ENCODE measurements at places on chromosomes 3 and 15.

DNA sequence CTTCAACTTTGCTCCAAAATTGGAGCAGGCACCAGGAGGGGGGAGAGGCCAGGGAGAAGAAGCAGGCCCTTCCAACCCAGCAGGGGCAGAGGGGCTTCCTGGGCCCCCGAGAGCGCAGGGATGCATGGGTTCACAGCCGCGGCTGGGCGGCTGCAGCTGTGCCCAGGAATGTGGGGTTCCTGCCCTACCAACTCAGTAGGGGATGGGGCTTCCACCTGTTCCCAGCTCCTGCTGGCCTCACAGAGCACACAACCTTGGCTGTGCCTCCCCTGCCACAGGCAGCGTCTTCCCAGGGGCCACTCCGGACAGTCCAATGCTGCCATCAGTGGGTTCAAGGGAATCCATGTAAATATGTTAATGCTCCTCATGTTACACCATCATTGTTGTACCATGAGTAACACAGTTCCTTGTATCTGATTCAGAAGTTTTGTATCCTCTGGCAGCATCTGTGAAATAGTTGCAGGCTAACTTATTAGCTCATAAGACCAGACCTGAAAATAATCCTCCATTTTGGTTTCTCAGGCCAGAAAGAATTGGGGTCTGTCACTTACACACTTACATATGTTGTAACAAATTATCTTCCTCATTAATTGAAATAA lies 12.1 kb upstream of the SIAH2 start:
- DNase-seq, result no peak

DNA sequence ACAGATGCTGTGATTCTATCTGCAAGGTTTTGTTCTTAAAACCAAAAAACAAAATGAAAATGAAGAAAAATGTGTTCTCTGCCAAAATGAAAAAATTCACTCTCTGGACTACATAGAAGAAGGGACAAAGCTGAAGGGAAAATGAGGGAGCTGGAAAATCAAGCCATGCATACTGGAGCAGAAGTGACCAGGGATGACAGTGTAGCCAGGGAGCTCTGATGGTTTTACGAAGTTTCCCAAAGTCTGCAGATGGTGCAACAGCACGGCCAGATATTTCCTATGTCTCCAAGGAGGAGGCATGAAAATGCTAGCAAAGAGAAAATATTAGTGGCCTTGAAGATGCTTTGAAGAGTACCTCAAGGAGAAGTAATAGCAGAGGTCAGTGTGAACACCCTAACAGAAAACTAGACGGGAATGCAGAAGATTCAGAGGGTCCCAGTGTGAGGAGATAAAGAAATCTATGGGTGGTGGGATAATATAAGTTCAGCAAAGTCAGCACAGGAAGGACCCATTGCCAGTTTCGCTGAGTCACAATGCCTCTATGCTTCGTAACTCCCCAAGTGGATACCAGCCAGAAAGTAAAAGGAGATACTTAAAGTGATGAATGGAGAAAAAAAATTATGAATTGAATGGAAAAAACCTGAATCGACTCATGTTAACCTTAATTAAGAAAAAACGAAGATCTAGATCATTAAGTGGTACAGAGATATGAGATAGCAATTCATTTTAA lies 39.0 kb upstream of the POMGNT2 start:
- DNase-seq, result no peak

- DNase-seq, result no peak
These were observed 122.0 kb downstream of the TFDP2 start for GRCh38 chr3:142027300-142027699.

DNA sequence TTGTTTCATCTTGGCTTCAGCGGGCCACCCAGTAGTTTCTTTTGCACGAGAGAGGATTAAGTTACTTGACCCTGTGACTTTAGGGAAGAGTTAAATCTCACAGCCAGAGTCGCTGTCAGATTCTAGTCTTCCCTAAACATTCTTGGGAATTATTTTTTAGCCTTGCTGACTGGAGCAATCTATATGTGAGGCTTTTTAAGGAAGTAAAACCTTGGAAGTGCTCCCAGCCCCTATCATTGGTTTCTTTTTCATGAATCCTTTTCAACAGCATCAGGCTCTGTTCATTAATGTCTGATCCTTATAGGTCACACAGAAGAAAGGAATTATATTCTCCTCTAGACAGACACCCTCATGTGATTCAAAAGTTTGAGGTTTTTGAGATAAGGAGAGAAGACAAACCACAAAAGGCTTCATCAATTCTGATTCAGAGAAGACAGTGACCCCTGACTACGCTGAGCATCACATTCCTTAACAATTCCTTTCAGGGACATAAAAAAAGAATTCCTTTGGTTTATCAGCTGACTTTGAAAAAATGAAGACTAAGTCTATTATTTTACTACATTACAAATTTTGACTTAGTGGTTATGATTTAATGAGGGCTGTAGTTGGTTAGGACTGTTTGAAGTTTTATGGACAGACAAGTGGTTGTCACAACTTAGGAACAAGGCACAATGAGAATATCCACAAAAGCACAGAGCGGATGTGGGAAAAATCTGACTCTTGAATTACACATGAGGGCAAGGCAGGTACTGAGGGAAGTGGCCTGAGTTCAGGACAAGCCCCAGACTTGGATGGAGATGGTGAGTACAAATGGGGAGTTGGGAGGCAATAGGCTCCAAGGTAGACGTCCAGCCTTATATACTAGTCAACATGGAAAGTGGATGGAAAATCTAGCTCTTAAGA lies 171.1 kb upstream of the STT3B start:
- no peak for DNase-seq

DNA sequence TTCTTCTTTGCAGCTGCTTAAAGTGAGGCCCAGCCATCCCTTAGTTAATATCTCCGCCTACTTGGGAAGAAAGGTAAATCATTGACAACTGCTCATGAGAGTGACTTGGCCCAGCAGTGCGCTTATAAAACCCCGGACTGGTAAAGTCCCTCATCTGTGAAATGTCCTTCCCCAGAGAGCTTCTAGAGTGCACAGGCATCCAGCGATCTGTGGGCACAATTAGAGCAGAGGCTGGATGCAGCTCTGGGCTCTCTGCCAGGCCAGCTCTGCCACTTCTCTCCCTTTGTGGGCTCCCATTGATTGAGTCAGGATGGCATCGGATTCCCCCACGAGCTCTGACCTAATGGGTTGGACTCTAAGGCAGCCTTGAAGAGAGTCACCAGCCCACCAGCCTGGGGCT lies 219.0 kb upstream of the LINGO1 start:
- DNase-seq, result no peak

DNA sequence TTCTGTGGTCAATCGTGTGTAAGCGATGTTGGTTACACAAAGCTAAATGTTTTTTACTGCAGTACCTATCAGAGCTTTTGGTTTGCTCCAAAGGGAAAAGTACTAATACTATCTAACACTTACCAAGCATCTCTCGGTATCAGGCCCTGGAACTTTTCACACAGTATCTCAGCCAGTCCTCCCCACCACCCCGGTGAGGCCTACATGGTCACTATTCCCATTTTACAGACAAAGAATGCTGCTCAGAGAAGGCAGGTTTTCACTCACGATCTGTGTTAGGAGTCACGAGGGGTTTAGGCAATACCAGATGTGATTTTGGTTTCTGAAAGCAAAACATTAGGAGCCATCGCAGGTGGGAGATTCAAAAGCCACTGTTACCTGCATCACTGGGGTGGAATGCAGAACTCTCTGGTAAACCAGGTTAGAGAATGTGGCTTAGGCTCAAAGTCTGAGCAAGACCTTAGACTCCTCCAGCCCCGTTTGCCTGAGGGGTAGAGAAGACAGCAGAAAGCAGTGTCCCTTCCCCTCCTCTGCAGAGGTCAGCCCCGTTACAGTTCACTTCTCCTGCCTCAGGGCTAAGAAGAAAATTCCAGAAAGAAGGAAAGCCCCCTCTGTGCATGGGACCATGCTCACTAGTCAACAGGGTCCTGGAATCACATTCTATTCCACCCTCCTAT lies 57.2 kb downstream of the XXYLT1 start:
- no peak for DNase-seq

- no peak for DNase-seq
These were observed 214.0 kb downstream of the EPHB1 start for GRCh38 chr3:135009014-135009413.

- DNase-seq, result no peak
These were observed 52.5 kb upstream of the ATP2C1 start for GRCh38 chr3:130841357-130841756.

DNA sequence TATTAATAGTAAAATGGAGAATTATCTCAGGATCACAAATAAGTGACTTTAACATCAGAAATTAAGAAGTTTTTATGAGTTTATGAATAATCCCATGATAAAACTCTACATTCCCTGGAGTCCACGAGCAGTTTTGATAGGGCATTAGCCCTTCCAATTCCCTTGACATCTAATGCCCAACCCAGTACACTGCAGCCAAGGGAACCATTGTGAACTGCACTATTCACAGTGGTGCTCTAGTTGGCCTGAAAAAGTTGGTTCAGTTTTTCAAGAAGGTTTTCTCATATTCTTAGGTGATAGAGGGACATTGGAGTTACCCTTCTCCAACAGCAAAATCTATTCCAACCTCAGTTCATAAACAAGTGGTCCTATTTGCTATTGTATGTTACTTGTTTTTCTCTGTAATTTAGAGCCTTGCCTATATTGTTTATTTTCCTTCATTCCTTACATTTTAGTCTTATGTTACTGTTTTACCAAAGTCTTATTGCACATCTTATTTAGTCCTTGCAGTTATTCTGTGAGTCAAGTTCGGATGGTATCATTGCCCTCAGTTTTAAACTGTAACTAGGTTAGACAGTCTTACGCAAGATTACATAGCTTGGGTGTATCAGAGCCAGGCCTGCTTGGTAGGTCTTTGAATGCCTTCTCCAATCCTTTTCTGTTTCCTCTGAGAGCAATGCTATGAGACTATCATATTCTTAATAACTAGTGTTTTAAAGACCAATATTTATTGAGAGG lies 57.9 kb upstream of the SAMMSON start:
- no peak for DNase-seq

DNA sequence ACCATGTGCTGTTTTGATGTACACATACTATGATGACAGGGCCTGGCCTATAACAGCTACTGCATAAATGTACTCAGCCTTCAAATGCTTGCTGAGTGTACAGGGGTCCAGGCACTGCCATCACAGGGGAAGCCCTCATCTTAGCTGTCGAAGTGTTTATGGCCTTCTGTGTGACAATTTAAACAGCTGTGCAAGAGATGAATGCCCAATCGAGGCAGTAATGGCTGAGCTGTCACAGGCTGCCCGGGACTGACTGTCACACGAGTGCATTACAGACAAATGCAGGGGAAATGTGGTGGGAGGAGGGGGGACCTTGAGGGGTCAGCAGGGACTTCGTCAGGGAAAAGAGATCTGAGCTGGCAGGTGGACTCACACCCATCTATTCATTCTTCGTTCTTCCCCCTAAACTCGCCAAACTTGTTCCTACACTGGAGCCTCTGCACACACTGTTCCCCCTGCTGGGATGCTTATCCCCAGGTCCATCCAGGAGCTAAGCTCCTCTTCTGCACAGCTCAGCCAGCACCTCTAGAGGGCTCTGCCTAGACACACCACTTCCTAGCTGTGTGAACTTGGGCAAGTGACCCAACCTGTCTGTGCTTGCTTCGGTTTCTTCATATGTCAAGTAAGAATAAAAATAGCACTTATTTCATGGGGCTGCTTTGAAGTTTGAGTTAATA lies 156.2 kb upstream of the IQSEC1 start:
- no peak for DNase-seq

DNA sequence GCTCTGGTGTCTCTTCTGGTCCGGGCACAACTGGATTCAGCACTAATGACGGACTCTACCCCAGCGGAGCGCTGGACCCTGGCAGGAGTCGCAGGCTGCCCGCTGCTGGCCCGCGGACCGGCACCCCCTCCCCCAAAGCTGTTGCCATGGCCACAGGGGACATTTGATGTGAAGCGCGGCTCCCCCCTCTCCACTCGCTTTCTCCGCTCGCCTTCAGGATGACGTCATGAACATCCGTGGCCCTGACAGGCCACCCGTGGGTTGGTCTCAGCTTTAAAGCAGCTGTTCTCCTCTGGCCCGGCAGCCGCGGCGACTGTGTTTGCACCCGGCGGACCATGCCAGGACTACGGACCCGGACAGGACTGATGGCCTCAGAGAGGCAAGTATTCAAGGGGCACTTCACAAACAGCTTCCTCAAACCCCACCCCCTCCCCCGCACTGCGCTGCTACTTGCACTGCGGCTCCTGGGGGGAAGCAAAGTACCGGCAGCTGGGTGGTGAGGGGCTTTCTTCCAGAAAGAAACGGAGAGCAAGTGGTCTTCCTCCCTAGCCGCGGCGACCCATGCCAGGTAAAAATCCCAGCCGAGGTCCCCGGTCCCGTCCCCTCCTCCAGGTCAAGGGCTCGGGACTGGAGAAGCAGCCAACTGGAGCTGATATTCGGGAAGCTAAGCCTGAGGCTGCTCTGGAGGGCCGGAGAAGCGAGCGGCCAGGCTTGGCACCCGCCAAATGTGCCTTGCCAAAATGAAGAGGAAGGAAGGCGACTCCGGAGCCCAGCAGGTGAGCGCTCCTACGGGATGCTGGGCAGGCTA lies 16.6 kb upstream of the AEN start:
- no peak for DNase-seq

DNA sequence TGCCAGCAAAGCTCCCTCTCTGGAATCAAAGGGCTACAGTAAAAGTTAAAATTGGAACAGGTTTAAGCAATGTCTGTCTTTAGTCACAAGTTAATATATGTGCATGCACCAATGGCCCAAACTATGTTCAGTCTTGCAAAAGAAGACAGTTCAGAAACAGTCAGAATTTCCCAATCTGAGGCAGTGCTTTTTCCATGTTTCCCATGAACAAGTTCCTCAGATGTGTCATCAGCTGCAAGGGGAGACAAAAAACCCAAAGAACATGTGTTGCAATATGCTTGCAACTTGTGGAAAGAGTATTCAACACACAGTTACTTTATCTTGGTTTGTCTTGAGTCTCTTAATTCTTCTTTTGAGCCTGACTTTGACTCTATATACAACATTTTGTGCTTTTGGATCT lies 148.4 kb downstream of the USP13 start:
- DNase-seq, result no peak

DNA sequence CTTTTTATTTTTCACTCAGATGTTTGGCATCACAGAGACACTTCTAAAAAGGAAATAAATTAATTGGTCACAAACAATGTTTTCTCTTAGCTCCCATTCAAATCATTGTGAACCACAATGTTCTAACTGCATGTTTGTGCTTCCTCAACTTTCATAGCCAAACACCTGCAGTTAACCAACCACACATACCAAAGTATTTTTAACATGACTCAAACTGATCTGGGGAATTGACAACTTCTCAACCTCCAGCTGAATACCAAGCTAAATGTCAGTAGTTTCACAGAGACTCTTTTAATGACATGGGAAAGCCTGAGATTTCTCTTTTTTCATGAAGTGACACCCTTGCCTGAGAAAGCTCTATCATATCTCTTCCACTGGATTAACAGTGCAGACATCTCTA lies 217.9 kb upstream of the MME start:
- no peak for DNase-seq

Measured in stimulated activated CD8-positive, alpha-beta memory T cell treated with anti-CD3 and anti-CD28 coated beads, Interleukin-4, amount 100 ng/mL, for 24 hours (primary cell).